ENCODE measurements at places on chromosomes 12 and 14. TPM values are rescaled to one million over a fixed set of nuclear protein-coding genes. Genes with fewer than 3 reads are reported as not detected.

VWF gene
- total RNA-seq = not detected

PLEKHG7 gene
- total RNA-seq = not detected

KRT7 gene
- total RNA-seq = 5.7 TPM

KCNJ8 gene
- total RNA-seq = 17.8 TPM

ASPG gene
- not detected for total RNA-seq

SLC24A4 gene
- total RNA-seq = not detected

STAC3 gene
- 1.3 TPM for total RNA-seq

TAC3 gene
- total RNA-seq = not detected

ADAM20 gene
- under 0.01 TPM for total RNA-seq

RAD51AP1 gene
- total RNA-seq = 13.1 TPM

Measured in GM23248 (cell line).